ENCODE measurements at places on chromosomes 6 and 20.

DNA sequence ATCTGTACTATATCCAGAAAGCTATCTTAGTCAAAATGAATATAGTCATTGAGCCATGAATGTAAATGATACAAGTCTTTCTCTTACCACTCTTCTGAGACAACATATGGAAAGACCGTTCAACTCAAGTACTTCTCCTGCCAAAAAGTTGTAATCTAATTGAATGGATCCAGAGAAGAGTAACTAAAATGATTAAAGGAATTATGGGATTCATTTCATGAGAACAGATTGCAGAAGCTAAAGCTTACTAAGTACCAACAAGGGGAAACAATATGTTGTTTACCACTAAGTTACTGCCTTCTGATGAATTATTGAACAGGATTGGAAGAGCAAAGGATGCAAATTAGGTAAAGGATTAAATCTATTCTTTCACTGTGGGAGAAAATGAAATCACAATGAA lies 2.0 kb upstream of the LGSN start:
- DNase-seq: no peak

- DNase-seq: peak; percentile 60
Observed at GRCh38 chr6:158536084-158536890, 23.6 kb upstream of the TMEM181 start.

GRCh38 chr6:106787327-106788196 lies 158.2 kb downstream of the QRSL1 start:
- no peak for DNase-seq

- DNase-seq: peak; percentile 40
Observed at GRCh38 chr6:53793318-53794136, 1.3 kb upstream of the LRRC1 start.

- peak; percentile 52 for DNase-seq
Observed at GRCh38 chr6:83429857-83430610, 817 bp downstream of the ME1 start.

- DNase-seq: no peak
Observed at GRCh38 chr20:32191422-32191821, 16.1 kb downstream of the PLAGL2 start.

DNA sequence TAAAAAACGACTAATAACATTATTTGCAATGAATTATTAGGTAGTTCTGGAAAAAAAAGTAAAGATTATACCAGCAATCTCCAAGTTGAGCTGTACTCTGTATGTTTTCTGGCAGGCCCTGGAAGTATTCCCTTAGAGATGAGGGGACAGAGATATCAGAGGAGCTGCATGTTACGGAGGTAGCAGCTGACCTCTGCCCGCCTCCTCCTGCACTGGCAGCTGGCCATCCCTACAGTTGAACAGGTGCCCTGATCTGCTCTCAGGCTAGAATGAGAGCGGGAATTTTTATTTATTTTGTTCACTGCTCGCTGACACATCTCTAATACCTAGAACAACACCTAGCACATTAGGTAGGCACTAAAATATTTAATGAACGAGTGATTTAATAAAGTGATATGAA lies 23.1 kb downstream of the FBXL4 start:
- no peak for DNase-seq

DNA sequence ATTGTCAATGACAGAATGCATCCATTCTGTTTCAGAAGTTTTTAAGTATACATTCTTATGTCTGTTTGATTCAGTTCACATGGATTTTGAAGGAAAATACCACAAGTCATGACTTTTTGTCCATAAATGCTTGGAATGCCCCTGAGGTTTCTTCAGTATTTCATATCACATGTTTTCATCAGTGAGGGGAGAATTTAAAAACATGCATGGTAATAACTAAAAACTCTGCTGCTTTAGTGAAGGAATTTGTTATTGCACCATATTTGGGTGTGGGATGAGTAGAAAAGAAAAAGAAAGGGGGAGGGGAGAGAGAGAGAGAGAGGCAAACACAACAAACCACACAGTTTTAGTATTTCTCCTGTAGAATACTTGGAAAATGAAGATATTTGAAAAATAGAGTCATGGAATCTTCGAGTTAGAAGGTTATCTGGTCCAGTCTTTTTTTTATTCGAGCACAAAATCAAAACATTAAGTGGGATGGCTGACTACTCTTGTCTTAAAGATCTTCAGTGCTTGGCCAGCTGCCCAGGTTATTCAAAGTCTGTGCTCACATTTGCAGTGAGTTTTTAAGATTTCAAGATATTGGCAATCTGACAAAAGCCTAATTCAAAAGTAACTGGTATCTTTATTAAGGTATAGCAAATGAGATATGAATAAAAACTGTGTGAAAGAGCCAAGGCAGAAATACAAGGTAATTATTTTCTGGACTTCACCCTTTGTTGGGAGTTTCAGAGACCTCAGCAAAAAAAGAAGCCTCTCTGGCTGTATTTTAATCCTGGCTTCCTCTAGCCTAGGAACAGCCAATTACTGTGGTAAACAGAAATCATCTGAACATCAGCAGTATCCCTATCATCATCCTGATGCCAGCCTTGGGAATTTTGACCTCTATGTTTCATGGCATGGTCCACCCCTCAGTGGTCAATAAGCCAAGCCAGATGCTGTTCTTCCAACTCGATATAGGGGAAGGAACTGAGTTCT lies 687.9 kb upstream of the CITED2 start:
- DNase-seq: peak; percentile 87

DNA sequence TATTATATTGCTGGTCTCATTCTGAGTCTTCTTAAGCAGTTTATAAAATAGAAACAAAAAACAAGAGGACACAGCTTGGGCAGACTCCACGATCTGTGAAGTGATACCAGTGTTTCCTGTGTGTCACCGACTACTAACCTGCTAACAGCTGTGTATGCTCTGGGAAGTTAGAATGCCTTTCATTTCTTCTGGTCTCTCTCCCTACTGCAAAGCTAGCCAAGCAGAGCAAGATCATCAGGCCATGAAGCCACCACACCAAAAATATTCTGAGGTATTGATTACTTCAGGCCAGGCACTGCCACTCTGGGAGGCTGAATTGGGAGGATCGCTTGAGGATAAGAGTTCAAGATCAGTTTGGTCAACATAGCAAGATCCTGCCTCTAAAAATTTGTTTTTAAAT lies 46.9 kb upstream of the SMIM29 start:
- DNase-seq: peak; percentile 6

DNA sequence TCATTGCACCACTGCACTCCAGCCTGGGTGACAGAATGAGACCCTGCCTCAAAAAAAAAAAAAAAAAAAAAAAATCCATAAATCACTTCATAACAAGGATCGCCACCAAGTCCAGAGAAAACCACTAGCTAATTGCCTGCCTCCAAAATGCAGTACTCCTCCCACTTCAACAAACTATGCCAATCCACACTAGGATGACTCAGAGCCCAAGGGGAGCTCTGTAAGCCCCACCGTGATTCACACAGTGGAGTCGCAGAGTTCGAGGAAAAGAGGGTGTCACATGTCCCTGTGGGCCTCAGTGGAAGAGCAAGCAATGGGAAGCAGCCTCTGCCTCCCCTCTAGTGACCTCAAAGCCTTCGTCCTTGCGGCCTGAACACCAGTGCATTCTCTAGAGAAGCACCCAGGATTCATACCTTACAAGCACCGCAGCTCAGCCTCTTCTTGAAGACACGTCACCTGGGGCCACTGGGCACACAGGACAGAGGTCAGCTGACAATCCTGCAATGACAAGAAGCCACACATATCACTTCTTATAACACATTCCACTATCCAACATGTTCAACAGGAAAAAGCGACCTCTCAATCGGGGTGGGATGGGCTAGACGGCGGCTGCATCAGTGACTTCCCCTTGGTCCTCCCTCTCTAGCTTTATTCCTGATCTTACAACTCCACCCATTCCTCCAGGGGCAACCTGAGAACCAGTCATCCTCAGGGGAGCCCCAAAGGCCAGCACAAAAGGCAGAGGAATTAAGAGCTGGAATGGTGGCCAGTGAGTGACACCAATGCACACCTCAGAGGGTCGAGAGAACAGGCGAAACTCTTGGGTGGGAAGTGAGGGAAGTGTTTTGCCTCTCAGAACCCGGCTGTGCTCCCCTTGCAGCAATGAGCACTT lies 8.9 kb downstream of the SNHG17 start:
- peak; percentile 97 for DNase-seq

DNA sequence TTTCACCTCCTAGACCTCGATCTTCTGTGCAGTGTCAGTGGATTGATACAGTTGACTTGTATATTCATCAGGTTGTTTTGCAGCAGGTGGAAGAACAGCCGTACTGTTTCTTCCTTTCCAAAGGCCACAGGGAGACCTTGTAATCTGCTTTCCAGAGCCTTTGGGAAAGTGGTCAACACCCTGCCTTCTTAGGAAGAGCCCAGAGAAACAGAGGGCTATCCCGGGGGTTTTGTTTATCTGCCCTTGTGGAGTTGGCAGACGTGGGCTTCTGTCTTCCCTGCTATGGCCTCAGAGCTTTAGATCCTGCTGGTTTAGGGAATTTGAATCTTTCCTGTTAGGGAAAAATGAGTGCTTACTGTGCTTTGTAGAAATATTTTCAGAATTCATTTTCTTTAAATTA lies 19.6 kb downstream of the STX16 start:
- no peak for DNase-seq

- no peak for DNase-seq
Observed at GRCh38 chr6:132589454-132589853, at the start of gene TAAR5. TSS of gene TAAR5 (minus strand) at chr6:132589741. CDS start at chr6:132589686, 55 bp downstream.

- peak; percentile 36 for DNase-seq
Observed at GRCh38 chr6:36290668-36291620, 21.1 kb downstream of the PNPLA1 start.

- no peak for DNase-seq
Observed at GRCh38 chr20:51183451-51183850, 160.5 kb upstream of the KCNG1 start.

DNA sequence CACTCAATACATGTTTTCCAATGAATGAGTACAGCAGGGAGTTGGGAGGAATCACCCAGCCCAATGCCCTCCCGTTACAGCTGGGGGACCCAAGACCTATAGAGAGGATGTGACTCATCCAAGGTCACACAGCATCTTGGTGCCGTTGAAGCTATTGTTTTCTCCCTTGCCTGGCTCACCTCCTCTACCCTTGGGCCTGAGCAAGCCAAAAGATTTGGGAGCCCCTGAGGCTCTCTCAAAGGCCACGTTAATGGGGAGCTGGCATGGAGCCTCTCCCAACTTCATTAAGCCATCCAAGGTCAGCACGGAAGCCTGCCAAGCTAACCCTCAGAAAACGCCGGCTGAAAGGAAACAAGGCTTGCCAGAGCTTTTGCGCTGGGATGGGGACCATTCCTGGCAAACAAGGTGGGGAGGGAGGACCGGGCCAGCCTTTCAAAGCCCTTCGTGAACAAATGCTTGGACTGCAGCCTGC lies 30.4 kb downstream of the KCNB1 start:
- peak; percentile 45 for DNase-seq

DNA sequence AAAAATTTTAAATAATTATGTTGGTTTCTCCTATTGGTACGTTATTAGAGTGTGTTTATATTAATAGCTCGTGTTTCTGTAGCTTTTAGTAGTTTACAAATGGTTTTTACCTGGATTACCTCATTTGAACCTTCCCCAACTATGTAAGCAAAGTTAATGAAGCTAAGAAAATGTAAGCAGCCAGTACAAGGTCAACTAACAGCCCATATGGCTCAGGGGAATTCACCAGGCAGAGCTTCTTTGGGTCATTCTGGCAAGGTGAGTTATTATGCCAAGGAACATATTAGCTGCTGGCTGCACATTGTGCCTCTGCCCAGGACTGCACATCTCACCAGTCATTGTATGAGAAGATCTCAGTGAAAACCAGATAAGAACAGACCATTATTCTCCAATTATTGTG lies 27.0 kb upstream of the MARCKS start:
- DNase-seq: no peak

GRCh38 chr6:18329776-18330175 lies 57.4 kb upstream of the RNF144B start:
- no peak for DNase-seq

GRCh38 chr6:41258196-41258493 lies 28.3 kb downstream of the TREM1 start:
- DNase-seq: no peak

- no peak for DNase-seq
Observed at GRCh38 chr6:75331151-75331550, 46.6 kb upstream of the TMEM30A start.

GRCh38 chr6:87697581-87698546 lies 4.2 kb downstream of the AKIRIN2 start:
- no peak for DNase-seq

- DNase-seq: no peak
Observed at GRCh38 chr6:110486756-110487155, 10.3 kb upstream of the SLC22A16 start.

GRCh38 chr6:16633961-16634360 lies 127.3 kb downstream of the ATXN1 start:
- DNase-seq: no peak

DNA sequence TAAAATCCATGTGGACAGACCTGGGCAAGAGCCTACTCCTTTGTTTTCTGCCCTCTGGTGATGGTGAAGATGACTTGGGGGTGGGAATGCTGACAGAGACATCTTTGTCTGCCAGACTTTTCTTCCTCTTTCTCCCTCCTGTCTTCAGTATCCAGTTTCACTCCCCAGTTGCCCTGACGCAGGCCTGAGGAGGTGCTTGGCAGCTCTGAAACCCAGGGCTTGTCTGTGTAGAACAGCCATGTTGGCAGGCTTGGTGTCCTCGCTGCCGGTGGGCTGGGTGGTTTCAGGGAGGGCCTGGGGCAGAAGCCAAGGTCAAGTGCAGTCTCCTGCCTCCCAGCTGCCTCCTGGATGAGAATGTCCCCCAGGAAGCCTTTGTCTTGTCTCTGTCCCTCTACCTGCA lies 22.5 kb downstream of the CCDC167 start:
- DNase-seq: no peak

DNA sequence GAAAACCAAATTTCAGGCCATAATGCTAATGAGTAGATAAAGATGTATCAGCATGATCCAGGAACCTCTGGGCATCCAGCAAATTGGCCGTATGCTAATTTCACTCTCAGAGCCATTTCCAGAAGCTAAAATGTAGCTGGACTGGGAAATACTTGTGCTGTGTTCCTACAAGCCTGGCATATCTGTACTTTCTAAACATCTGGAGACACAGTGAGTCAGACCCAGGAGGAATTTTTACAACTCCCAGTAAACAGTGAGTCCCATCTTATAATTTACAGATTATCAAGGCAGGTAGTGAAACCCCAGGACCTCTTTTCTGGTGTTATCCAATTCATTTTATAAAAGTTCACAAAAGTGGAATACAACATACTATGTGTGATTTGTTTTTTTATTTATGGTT lies 683.0 kb upstream of the ADGRB3 start:
- peak; percentile 13 for DNase-seq

DNA sequence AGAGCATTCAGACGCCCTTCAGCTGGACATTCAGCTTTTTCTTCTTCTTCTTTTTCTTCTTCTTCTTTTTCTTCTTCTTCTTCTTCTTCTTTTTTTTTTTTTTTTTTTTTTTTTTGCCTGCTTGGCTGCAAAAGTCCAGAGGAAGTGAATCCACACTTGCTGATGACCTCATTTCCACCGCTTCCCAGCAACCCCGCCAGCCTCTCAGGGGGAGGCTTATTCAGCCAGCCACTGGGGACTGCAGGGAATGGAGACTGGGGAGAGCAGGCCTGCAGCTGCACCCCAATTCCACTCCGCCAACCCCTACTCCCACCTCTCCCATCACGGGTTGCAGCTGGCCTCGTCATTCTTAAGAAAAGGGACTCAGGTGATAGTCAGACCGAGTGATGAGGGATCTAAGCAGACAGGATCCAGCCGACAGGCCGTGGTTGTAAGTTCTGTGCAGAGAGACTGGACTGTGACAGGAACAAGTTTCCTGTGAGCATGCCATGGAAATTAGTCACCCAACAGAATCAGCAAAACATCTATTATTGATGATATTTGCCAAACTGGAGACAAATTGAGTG lies 59.0 kb upstream of the QKI start:
- DNase-seq: peak; percentile 50

- DNase-seq: peak; percentile 92
Observed at GRCh38 chr20:19828232-19828631, 70.2 kb downstream of the RIN2 start.

- DNase-seq: no peak
Observed at GRCh38 chr20:61027218-61027617, 224.8 kb upstream of the CDH4 start.

Measured in A172 (cell line).